ENCODE measurements at places on chromosomes 11 and 22.

- DNase-seq: no peak
Observed at GRCh38 chr11:31806928-31807798, 4.0 kb downstream of the PAX6 start.

DNA sequence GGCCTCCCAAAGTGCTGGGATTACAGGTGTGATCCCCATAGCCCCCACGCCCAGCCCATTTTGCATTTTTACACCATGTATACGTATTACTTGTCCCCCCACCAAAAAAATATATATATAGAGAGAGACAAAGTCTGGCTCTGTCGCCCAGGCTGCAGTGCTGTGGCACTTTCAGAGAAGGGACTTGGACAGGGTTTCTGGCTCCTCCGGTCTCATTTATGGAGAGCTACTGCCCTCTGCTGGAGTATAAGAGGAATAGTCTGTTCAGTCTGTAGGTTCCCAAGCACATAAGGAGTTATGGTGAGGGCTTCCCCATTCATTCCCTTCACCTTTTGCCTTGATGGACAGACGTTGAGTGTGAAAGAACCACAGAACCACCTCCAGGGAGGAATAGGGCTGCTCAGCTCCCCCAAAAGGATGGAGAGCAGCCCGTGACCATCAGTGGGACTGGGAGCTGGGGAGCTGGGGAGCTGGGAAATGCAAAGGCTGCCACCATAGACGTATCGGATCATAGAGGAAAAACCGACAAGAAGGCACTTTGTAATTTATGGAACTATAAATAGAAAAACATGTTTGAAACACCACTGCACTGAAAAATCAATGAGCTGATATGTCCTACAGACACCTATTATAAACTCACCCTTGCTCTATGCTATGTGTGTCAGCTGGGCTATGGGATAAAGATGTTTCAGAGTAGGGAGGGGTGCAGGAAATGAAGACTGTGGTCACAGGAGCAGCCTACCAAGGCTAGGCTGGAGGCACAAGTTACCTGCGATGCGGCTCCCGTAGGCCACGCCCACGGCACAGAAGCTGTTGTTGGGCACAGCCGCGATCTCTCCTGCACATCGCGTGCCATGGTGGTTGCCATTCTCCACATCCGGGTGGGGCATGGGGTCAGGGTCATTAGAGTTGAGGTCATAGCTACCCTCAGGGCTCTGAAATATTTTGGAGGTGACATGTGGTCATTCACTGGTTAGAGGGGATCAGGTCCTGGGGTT, 5.2 kb downstream of the PCSK7 start:
- peak; percentile 74 for DNase-seq

DNA sequence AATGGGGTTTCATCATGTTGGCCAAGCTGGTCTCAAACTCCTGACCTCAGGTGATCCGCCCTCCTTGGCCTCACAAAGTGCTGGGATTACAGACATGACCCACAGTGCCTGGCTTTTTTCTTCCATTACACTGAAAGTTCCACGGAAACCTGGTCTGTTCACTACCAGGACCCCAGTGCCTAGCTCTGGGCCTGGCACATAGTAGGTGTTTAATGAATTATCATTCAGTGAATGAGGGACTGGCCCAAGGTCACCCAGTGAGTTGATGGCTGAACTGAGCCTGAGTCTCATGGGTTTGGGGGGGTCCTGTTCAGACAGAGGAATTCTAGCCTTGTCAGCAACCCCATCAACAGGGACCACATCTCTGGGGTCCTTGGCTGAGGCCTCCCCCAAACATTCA, 3.1 kb downstream of the C11orf86 start:
- DNase-seq: no peak

DNA sequence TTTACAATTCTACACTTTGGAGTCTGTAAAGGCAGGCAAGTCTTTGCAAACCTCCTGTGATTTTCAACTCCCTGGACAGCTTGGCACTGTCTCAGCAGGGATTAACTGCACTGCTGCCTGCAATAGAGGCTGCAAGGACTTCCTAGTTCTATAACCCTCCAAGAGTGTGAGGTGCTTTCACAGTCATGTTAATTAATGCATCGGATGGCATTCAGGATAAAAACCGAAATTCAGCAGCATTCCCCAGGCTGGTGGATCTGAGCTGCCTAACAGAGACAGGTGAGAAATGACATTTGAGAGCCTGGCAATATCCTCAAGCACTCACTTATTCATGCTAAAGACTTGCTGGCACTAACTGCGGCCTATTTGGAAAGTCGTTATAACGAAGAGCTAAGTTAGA, 85.0 kb downstream of the LARGE1 start:
- no peak for DNase-seq

Measured in SHP77 (cell line).